ENCODE measurements at places on chromosomes 7 and 10.

- DNase-seq, result no peak
Observed at GRCh38 chr7:151809146-151809863, 67.6 kb downstream of the PRKAG2 start.

GRCh38 chr10:94439275-94439861, 37.0 kb downstream of the TBC1D12 start:
- DNase-seq, result peak; percentile 9

- DNase-seq, result no peak
Observed at GRCh38 chr10:15346440-15347141, 24.5 kb downstream of the FAM171A1 start.

GRCh38 chr7:112868609-112869008, 78.4 kb upstream of the TMEM168 start:
- no peak for DNase-seq

GRCh38 chr7:140640727-140641523, at the start of gene DENND2A:
Gene DENND2A, minus strand, starts transcription at chr7:140640813. Its CDS starts 38,416 bp downstream, at chr7:140602397.
- DNase-seq, result peak; percentile 83

DNA sequence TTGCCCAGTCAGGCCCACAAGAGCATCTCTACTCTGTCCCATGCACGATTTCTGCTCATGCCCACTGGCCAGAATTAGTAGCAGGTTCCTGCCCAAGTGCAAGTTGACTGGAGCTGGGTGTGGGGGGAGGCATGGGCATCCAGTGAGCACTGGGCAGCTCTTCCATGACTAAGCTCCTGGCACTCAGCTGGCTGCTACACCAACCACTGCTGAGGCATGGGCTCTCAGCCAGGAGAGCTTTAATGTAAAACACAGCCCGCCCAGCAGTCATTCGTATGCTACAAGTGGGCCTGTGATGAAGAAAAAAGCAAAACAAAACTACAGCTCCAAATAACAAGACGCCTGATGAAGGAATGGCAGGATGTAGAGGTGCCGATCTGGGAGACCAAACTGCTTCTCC, 335.4 kb upstream of the PFKP start:
- no peak for DNase-seq

DNA sequence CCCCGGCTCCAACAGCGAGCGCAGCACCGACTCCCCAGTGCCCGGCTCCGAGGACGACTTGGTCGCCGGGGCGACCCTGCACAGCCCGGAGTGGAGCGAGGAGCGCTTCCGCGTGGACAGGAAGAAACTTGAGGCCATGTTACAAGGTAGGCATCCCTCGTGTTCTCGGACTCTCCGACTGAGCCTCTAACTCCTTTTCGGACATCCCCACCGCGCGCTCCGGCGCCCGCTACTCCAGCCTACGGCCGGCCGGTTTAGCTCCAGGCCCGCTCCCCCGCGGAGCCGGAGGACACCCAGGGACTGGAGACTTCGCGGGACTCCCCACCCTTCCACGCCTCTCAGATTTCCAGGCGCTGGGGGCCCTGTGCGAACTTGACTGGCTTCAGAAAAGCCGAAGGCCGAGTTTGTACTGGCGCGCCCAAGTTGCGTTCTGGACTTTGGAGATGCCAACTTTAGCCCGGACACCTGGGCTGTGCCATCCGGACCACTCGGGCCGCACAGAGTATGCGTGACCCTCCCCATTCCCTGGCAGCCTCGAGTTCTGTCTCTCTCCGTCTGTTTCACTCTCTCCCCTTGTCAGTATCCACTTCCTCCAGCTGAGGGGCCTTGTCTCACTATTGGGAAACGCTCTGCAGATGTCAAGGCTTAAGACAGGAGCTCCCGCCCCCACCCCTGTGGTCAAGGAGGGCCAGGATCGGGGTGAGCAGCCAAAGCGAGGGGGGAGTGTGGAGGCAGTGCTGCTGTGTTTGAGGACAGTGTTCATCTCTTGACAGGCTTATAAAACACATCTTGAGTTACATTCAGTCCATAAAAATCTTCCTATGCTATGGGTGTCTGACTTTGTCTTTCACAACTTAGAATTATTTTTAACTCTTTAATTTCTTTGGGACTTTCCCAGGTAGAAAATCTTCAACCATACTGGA, 777 bp downstream of the BICC1 start:
- DNase-seq, result peak; percentile 31

- DNase-seq, result no peak
Observed at GRCh38 chr7:102463841-102464576, 654 bp downstream of the ALKBH4 start.

- DNase-seq, result no peak
Observed at GRCh38 chr7:151205730-151206129, 4.6 kb downstream of the H2BK1 start.

GRCh38 chr7:157682064-157682945, 345.5 kb downstream of the DNAJB6 start:
- no peak for DNase-seq

GRCh38 chr10:20922451-20922850, 25.3 kb upstream of the NEBL start:
- DNase-seq, result no peak

GRCh38 chr10:54826994-54827560, 26.0 kb upstream of the PCDH15 start:
- DNase-seq, result no peak

GRCh38 chr10:126108693-126109092, 212.3 kb downstream of the FANK1 start:
- no peak for DNase-seq

- DNase-seq, result no peak
Observed at GRCh38 chr10:59375990-59376389, 13.6 kb upstream of the FAM13C start.

- no peak for DNase-seq
Observed at GRCh38 chr7:27836536-27836935, 96.6 kb downstream of the TAX1BP1 start.

GRCh38 chr10:86169066-86169465, 197.5 kb downstream of the GRID1 start:
- no peak for DNase-seq

GRCh38 chr10:9015005-9015404, 960.5 kb downstream of the GATA3 start:
- DNase-seq, result no peak

- no peak for DNase-seq
Observed at GRCh38 chr10:58239561-58240169, 28.0 kb downstream of the IPMK start.

- DNase-seq, result peak; percentile 67
Observed at GRCh38 chr10:126598009-126598408, 72.5 kb downstream of the C10orf90 start.

DNA sequence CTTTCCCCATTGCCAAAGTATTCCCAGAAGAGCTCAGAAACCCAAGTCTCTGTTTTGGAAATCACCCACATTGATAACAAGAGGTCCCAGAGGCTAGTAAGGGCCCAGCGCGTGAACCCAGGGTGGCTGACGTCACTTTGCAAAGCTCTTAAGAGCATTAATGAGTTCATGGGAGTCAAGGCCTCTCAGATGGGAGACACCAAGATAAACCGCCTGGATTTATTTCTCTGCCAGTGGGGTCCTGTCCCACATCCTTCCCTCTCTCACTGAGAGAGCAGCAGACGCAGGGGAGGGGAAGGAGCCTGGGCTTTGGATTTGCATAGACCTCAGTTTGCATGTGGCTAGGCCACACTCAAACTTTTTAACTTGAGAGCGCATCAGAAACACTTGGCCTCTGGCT, 184.8 kb upstream of the PDE1C start:
- DNase-seq, result no peak

DNA sequence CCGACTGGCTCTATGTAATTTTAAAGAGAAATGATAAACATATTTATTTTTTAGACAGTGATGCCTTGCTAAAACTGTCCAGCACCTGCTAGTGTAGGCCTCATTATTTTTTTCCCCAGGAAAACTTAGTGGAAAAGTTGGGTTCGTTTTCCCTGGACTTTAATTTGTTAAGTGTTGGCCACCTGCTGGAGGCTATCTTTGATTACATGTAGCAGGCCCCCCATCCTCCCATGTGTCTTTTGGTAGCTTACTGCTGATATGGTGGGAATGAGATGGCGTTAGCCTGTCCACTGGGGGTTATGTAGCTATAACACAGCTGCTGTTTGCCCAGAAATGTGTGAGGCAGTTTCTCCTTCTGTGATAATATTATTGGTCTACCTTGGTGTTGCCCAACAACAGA, 265.0 kb downstream of the SORCS3 start:
- no peak for DNase-seq

- no peak for DNase-seq
Observed at GRCh38 chr10:11886138-11886474, 63.0 kb downstream of the PROSER2 start.

GRCh38 chr7:36985866-36986400, 261.6 kb upstream of the AOAH start:
- no peak for DNase-seq

DNA sequence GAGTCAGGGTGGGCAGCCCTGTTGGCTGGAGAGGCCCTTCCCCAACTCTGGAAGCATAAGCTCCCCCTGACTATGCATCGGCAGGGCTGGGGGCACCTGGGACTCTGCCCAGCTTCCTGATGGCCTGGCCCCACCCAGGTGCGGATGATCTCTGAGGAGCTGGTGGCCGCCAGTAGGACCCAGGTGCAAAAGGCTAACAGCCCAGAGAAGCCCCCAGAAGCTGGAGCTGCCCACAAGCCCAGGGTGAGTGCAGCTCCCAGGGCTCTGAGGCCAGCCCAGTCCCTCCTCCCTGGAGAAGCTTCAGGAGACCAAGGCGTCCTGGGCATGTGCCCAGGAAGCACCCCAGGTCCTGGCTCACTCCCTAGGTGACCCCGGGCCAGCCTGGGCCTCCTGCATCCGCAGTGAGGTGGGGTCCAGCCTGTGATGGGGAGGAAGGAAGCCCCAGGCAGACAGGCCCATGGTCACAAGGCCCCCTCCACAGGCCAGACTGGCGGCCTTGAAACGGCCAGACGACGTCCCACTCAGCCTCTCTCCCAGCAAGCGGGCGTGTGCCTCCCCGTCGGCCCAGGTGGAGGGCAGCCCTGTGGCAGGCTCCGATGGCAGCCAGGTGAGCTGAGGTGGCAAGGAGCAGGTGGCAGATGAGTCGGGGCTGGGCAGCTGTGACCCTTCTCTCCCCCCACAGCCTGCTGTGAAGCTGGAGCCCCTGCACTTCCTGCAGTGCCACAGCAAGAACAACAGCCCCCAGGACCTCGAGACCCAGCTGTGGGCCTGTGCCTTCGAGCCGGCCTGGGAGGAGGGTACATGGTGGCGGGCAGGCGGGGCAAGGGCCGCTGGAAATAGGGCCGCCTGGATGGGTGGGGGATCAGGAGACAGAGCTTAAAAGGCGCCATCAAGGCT, 3.0 kb downstream of the LRWD1 start:
- no peak for DNase-seq

- no peak for DNase-seq
Observed at GRCh38 chr7:107856806-107857540, 34.0 kb upstream of the DLD start.

DNA sequence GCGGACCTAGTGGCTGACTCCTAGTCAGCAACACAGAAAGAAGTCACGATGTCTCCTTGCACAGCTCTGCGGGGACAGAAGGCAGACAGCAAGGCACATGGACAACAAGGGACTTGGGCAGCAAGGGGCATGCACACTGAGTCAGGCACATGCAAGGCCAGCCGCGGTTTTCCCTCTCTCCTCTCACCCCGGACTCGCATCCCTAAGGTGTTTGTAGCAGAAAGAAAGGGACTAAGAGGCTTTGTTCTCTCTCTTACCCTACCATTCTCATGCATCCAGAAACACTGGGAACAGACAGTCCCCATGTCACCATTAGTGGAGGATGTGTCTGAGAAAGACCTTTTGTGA, 193.3 kb upstream of the PHF14 start:
- no peak for DNase-seq

DNA sequence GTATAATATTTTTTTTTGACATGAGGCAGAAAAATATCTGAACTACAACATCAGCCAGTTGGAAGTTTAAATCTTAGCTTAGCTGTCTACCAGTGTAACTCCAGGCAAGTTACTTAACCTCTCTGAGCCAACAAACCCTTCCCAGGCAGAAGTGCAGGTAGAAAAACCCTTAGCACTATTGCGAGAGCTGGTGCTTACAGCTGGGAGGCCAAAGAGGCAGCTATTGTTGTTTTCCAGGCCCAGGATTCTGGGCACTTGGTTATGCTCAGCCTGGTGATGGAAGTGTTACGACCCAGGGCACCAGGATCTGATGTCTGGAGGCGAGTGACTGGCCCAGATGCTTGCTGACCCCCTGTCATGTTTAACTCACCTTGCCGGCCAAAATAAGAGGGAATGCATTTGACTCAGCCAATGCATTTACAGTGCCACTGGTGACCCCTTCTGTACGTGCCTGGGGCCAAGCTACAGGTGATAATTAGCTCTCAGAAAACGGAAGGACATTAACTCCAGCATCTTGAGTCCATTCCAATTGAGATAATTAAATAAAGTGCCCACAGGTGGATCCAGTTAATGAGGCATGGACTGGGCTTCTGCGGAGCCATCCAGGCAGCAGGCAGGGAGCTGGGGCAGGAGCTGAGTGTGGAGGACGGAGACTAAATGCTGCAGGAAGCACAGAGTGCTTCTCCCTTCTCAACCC, 126.5 kb upstream of the HABP2 start:
- DNase-seq, result no peak

GRCh38 chr7:77862691-77863090, 64.1 kb downstream of the PHTF2 start:
- DNase-seq, result no peak
